ENCODE measurements at places on chromosomes 3 and 15.
A peak's percentile ranks its signal among the peaks of the same experiment; 100 is the strongest.

DNA sequence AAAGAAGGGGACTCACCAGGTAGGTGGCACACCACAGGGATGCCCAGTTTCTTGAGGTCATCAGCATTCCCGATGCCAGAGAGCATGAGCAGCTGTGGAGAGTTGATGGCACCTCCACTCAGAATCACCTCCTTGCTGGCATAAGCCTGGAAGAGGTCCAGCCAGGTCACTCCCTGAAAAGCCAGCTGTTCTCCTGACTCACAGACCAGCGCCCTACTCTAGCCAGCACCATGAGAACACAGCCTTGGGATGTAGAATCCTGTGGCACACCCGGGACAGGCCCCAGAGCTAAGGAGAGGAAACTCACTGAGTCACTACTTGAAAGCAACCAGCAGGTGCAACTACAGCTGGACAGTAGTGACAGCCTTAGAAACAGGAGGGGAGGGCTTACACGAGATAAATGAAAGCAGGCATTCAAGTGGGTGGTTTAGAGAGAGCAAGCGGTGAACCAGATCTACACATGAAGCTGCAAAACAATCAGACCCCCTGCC is 24.5 kb downstream of the CHDH start:
- DNase-seq = no peak

DNA sequence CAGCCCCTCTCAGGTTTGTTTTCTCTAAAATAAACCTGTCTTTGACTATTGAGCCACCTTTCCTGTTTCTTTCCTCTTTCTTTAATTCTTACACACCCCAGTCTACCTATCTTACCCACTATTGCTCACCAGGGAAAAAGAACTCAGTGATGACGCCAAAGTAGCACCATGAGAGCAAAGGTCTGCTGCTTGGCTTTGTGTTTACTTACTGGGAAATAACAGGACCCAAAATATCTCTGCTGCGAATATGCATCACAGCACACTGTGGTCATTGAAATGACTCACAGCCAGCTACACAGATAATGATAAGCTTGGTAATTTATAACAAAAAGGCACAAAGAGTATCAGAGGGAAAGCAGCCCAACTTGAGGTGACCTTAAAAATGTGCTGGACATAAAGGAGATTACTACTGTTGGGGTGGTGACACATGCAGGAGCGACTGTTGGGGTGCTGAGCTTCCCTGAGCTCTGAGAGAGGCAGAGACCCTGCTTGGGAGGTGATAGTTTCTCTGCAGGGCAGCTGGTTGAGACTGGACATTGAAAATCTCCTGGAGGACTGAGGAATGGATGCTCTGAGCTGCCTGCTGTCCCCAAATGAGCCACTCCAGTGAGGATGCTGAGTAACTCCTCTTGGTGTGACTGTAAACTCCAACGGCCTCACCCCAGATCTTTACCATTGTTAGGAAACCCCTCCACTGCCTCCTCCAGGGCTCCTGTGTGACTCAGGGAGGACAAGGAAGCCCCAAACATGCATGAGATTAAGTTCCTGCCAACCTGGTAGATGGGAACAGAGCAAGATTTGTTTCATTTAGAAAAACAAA is 14.5 kb downstream of the EFCAB12 start:
- DNase-seq = no peak

- DNase-seq = no peak
Observed at GRCh38 chr3:7015683-7016440, 154.9 kb downstream of the GRM7 start.

- DNase-seq = no peak
Observed at GRCh38 chr15:63190769-63191649, 1.6 kb downstream of the RAB8B start.

GRCh38 chr15:78272776-78273175 is 8.4 kb downstream of the DNAJA4 start:
- no peak for DNase-seq

- DNase-seq = no peak
Observed at GRCh38 chr3:38059148-38059547, 20.1 kb downstream of the DLEC1 start.

GRCh38 chr3:15384510-15385237 is 42.7 kb downstream of the METTL6 start:
- no peak for DNase-seq

DNA sequence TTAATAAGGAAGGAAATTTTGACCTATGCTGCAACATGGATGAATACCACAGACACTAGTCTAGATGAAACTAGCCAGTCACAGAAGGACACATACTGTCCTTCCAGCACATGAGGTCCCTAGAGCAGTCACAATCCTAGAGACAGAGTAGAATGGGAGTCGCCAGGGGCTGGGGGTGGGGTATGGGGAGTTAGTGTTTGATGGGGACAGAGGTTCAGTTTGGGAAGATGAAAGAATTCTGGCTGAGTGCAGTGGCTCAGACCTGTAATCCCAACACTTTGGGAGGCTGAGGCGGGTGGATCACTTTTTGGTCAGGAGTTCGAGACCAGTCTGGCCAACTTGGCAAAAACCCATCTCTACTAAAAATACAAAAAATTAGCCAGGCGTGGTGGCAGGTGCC is 99.2 kb downstream of the TPRA1 start:
- DNase-seq = no peak

- DNase-seq = no peak
Observed at GRCh38 chr3:74273091-74273490, 341.4 kb downstream of the CNTN3 start.

DNA sequence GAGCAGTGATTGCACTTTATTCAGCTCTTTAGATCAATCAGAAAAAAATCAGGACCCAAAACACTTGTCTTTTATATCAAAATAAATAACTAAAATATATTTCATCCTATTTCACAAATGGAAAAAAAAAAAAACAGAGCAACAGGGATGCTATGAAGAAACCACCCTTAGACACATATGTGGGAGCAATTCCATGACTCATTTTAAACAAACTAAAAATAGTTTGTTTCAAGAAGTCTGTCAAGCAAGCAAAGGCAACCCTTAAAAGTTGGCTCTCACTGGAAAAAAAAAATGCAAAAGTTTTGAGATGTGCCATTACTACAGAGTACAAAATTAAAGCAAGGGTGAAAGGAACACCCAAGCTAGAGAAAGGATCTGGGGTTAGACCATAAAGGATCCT is 5.7 kb downstream of the ATP13A3 start:
- no peak for DNase-seq

DNA sequence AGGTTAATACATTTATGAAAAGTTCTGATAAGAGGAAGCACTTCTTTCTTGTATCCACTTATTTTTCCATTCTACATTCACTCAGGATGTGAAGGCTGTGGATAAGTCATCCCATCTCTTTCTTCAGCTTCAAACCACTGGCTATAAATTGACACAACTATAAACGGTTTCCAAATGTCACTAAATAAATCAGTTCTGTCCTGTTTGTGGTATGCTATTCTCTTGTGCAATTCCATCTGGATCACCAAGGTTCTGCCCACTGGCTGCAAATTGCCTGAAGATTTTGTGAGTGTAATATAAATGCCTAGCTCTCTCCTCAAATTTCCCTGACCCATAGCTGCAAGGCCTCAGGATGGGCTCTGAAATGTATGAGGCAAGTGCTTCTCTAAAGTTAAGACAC is 7.1 kb upstream of the LMOD3 start:
- DNase-seq = no peak

GRCh38 chr3:134357914-134358811 is 16.1 kb downstream of the AMOTL2 start:
- no peak for DNase-seq

- DNase-seq = no peak
Observed at GRCh38 chr3:39275963-39276593, 3.8 kb downstream of the CX3CR1 start.

DNA sequence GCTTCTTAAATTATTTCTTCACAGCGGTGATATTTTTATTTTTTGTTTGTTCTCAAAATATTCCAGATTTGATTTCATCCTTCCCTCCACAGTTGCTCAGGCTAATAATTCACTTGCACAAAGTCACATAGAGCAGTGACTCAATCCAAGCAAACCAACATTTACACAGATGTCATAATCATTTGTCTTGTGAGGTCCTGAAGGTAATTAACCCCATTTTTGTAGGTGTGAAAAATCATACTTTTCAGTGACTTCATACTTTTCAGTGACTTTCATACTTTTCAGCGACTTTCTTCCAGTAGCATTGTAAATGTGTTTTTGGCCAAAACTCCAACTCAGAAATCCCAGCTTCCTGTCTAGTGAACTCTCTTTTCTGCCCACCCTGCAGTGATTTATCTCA is 32.1 kb downstream of the CD200 start:
- DNase-seq = no peak

- DNase-seq = no peak
Observed at GRCh38 chr3:57805266-57805665, 49.2 kb downstream of the SLMAP start.

- no peak for DNase-seq
Observed at GRCh38 chr15:64761156-64761555, 14.2 kb downstream of the RBPMS2 start.

DNA sequence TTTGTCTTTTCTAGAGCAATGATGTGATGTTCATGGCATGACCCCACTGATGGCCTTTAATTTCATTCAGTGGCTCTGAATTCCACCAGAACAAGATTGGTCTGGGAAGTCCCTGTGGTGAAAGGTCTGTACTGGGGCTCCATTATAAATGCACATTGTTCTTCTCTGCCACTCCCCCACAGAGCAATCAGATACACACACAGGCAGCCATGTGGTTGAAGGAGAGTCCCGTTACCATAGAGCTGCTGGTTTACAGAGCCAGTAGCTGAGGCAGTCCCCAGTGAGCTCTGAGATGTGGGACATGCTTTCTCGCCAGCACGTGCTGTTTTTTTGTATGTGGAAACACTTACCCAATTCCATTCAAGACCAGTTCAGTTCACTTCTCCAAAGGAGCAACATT is 172.7 kb upstream of the TRIM42 start:
- peak; percentile 52 for DNase-seq

GRCh38 chr15:91182101-91182500 is 82.0 kb downstream of the SV2B start:
- no peak for DNase-seq

GRCh38 chr3:166685246-166685645 is 694.9 kb downstream of the ZBBX start:
- no peak for DNase-seq

DNA sequence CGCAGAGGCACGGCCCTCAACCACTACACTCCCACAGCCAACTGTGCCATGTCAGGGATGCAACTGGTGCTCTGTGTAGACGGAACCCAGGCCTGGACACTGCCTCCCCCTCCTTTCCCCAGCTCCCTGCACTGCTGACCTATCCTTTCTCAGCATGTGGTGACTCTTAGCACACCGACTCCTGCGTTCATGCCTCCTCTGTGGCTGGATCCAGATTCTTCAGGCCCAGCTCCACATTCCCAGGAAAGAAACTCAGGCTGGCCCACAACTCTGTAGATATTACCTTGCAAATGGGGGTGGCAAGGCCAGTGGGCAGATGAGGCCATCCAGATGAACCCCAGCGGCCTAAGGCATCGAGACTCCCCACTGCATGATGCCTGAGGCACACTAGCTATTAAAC is 272.7 kb downstream of the OCA2 start:
- no peak for DNase-seq

DNA sequence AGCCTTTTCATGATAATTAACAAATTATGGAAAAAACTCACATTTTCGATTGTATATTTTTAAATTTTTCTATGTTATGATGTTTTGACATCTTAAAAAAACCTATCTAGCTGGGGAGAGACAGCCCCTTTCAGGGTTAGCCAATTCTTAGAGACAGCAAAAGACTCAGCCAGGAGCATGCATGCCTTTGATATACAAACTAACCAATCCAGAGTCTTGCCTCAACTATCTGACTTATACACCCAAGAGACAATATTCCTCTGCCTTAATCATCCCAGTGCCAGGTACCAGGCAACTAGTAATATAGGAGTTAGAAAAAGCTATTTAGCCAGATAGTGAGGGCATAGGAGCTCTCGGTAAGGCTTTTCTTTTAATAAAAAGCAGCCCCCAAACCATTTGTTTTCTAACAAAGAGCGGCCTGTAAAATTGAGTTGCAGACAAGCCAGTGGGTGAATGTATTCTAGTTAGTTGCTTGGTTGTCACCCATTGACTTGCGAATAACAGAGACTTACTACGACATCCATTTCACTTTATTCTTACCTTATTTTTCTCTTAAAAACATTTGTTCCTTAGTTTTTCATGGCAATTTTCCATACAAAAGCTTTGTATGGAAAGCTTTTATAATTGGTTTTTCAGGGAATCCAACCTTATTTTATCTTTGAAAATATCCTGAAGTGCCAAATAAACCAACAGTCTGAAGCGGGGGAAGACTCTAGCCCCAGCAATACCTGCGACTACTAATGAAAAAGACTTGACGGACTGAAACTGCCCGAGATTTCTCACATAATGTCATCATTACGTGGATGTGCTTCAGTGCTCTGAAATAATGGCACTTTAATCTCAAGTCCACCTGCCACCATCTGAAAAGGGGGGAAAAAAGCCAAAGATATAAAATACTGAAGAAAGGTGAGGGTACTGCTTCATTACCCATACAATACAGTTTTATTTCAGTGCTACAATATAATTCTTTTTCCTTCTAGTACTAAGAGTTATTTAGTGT is 64.6 kb upstream of the ATP2C1 start:
- DNase-seq = no peak

GRCh38 chr3:69419276-69419675 is 33.4 kb upstream of the FRMD4B start:
- no peak for DNase-seq

- DNase-seq = no peak
Observed at GRCh38 chr3:72460205-72461174, 387.8 kb downstream of the SHQ1 start.

- DNase-seq = no peak
Observed at GRCh38 chr3:159001711-159002110, 199.9 kb downstream of the MFSD1 start.

GRCh38 chr3:43073116-43073835 is 32.6 kb downstream of the POMGNT2 start:
- DNase-seq = no peak

GRCh38 chr15:40928821-40929659 is at the start of gene DLL4:
DLL4 (plus strand) TSS chr15:40929340; CDS start chr15:40929669, 329 bp downstream.
- DNase-seq = peak; percentile 51

GRCh38 chr3:95971573-95971972 is 842.8 kb upstream of the EPHA6 start:
- no peak for DNase-seq

- DNase-seq = no peak
Observed at GRCh38 chr3:119294696-119295671, 801 bp downstream of the ARHGAP31 start.

GRCh38 chr3:31671451-31671850 is 138.7 kb downstream of the STT3B start:
- no peak for DNase-seq

DNA sequence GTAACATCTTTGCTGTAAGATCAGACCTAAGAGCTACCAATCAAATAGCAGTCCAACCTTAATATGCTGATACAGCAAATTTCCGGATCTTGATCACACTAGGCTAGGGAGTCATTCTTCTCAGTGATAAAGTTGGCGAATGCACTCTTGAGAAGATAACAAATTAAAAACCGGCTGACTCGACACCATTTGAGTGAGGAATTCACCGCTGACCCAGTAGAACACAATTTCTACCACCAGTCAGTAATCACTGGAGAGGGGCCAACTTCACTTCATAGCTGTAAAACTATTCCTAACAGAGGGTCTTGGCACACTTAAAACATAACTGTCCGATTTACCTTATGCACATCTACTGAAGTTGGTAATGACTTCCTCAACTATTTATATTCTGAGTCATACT is 47.2 kb downstream of the MEIS2 start:
- no peak for DNase-seq

- no peak for DNase-seq
Observed at GRCh38 chr3:54835701-54836100, 92.2 kb downstream of the LRTM1 start.
